ENCODE measurements at places on chromosomes 3 and 15.

DNA sequence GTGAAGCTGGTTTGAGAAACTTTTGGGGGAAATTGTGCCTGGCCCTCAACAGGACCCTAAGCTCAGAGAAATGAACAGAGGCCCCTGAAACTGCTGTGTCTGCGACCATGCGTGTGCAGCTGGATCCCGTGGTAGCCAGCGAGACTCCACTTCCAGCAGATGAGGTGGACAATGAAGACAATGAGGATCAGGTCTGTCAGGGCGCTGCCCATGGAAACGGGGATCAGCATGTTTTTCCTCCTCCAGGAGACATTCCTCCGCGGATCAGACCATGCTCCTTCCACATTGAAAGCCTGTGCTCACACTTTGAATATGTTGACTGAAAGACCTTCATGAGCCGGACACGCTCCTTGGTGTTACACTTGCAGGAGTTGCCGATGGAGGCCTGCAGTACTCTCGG lies 1439.8 kb upstream of the ALCAM start:
- no peak for DNase-seq

GRCh38 chr3:101695779-101696372 lies 9.4 kb upstream of the RPL24 start:
- DNase-seq, result peak; percentile 74

DNA sequence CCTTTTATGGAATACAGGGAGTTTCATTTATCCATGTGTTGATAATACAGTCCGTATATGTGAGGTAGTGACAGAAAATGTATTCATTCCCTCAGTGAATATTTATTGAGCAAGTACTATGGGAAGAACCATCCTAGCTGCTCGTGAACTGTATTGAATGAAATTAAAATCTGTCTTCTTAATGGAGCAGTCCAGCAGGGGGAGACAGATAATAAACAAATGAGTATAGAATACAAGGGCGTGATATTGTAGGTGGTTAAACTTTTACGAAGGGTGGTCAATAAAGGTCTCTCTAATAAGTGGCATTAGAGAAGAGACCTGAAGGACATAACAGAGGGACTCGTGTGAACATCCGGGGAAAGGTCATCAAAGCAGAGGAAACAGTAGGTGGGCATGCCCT lies 62.7 kb upstream of the OSTN start:
- DNase-seq, result no peak

- no peak for DNase-seq
Observed at GRCh38 chr15:53233801-53234200, 443.7 kb upstream of the ONECUT1 start.

- no peak for DNase-seq
Observed at GRCh38 chr15:78640527-78641101, 396 bp downstream of the CHRNB4 start.

GRCh38 chr3:169062501-169062900 lies 601.0 kb downstream of the MECOM start:
- DNase-seq, result no peak

DNA sequence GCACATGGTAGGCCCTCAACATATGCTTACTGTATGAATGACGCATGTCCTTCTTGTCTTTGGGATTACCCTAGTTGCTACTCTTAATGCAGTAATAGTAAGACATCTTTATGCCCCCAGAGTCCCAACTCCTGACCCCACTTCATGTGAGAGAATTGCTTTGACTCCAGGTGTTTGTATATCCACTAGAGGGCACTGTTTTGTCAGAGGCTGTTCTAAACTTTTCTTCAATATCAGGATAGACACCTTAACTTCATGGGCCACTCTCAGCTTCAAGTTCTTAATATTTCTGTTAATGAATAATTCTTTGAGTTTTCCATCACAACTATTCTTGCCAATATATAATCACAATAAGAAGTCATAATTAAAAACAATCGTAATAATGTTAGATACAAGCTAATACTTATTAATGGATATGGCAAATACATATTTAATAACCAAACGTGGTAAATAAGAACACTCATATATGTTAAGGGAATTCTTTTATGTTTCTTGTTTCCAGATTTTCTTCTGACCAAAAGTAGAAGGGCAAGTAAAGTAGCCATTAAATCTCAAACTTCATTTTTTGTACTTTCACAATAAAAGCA lies 337.2 kb upstream of the DNAJC19 start:
- peak; percentile 81 for DNase-seq
